Effector memory CD4-positive, alpha-beta T cell (primary cell): ENCODE measurements at places on chromosomes 3 and 15.

GRCh38 chr3:61821823-61822251 lies 260.5 kb downstream of the PTPRG start:
- H3K27me3 ChIP-seq = no peaks in the 10 kb centered on the region
- H3K36me3 ChIP-seq = no peaks in the 10 kb centered on the region
- no peaks in the 10 kb centered on the region for H3K4me1 ChIP-seq
- no peak overlapping the region for H3K4me3 ChIP-seq
- no peak overlapping the region for H3K27ac ChIP-seq

GRCh38 chr15:67024998-67025368 lies 40.4 kb upstream of the SMAD3 start:
- no peaks in the 10 kb centered on the region for H3K4me1 ChIP-seq
- DNase-seq = no peak
- no peak overlapping the region for H3K4me3 ChIP-seq
- no peaks in the 10 kb centered on the region for H3K27me3 ChIP-seq

- no peak for DNase-seq
- no peak overlapping the region for H3K4me3 ChIP-seq
- H3K4me1 ChIP-seq = no peaks in the 10 kb centered on the region
- H3K27me3 ChIP-seq = no peaks in the 10 kb centered on the region
- no peak overlapping the region for H3K27ac ChIP-seq
- no peaks in the 10 kb centered on the region for H3K36me3 ChIP-seq
Measured at GRCh38 chr3:153111016-153111415, 51.0 kb upstream of the RAP2B start.

DNA sequence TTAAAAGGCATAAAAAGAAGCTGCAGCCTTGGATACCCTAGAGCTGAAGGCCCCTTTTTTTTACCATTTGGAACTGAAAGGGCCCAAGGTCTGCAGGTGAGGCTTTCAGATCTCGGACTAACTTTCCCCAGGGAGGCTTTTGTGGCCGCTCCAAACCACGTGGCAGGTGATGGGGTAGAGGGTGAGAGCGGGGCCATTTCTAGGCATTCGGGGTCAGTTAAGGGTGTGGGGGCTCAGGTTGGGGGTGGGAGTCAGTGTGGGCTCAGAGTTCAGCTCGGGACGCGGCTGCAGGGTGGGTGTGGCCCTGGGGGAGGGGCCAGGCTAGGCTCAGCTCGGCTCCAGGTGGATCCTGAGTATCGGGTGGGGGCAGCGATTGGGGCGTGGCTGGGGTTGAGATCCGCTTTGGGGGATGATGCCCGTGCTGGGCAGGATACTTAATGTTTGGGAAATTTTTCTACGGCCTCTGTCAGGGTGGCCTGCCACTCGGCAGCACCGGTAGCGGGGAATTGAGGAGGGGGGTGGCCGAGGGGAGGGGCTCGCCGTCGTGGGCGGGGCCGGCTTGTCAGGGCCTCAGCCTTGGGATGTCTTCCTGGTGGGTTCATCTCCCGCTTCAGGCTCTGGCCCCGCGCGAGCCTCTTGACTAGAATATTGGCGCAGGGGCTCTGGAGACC lies 2.5 kb downstream of the KLF13 start:
- DNase-seq = no peak
- peaks cover 4% of the 10 kb centered on the region for H3K36me3 ChIP-seq
- no peaks in the 10 kb centered on the region for H3K27me3 ChIP-seq
- peak overlapping the region; percentile 79 for H3K4me3 ChIP-seq

- no peaks in the 10 kb centered on the region for H3K4me1 ChIP-seq
- no peak overlapping the region for H3K27ac ChIP-seq
- no peaks in the 10 kb centered on the region for H3K27me3 ChIP-seq
Measured at GRCh38 chr15:43215961-43216360, 4.9 kb downstream of the EPB42 start.

- no peak overlapping the region for H3K4me3 ChIP-seq
- H3K4me1 ChIP-seq = no peaks in the 10 kb centered on the region
- no peak overlapping the region for H3K27ac ChIP-seq
- DNase-seq = no peak
- no peaks in the 10 kb centered on the region for H3K27me3 ChIP-seq
- no peaks in the 10 kb centered on the region for H3K36me3 ChIP-seq
Measured at GRCh38 chr3:189947948-189948723, 172.6 kb downstream of the P3H2 start.

DNA sequence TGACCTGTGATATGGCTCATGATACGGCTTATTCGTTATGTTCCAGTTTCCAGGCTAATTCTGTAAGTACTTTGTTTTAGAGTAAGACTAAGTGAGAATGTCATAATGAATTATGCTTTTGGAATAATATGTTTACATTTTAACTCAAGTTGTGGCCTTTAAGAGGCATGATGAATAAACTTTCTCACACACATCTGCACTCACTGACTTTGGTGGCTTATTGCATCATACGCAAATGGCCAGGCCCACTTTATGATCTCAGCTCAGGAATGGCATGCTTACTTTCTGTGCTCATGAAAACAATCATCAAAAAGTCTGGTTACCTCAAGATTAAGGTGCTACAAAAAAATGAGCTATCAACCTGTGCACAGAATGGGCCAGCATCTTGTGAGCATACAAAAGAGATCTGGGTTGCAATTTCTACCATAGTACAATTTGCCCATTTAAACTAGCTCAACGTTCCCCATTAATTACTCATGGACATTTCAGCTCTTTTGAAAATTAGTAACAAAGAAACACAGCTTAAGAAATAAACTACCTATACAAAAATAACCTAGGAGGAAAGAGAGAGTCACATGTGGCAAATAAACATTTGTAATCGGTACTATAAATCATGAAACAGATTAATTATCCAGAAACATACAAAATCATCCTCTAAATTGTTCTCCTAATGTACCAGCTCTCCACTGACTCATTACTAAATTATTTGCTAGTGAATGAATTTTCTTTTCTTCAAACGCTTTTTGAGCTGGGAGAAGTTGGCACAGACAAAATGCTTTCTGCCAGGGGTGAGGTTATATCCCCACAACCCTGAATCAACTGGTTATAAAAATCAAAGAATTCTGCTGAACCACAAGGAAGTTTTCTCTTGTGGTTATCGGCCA lies 439.0 kb upstream of the ADAMTS9 start:
- H3K27me3 ChIP-seq = no peaks in the 10 kb centered on the region
- H3K27ac ChIP-seq = no peak overlapping the region
- DNase-seq = no peak
- H3K4me1 ChIP-seq = no peaks in the 10 kb centered on the region
- H3K36me3 ChIP-seq = no peaks in the 10 kb centered on the region
- no peak overlapping the region for H3K4me3 ChIP-seq
